ENCODE measurements at places on chromosomes 3 and 15.

DNA sequence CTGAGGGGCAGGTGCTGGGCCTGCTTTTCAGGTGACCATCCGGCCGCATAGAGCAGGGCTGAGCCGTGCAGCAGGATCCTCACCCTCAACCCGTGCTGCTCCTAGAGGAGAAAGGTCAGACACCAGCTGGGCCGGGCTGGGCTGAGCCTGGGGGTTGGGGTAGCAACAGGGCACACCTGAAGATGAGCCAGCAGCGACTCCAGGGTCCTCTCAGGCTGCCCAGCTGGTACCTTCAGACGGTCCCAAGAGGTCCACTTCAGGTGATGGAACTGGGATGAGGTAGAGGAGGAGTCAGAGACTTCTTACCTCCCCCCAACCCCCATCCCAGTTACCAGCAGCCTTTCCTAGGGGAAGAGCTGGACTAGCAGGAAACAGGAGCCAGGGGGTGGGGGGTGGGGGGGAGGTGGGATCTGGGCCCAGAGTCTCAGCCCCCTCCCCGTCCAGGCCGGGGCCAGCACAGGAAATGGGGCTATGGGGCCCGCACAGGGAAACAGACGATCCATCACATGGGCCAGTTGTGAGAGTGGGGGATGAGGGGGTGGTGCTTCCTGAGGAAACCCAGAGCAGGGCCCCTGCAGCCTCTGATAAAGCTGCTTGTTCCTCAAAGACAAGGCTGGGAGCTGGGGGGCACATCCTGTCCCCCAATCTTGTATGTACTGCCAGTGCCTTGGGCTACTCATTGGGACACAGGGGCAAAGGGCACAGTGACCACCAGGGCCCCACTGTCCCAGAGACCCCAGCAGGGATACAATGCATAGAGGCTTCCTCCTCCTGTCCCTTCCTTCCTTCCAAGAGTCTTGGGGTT, 3.0 kb downstream of the INKA1 start:
- no peak for DNase-seq

GRCh38 chr15:52567871-52568600, 794 bp downstream of the ARPP19 start:
- peak; percentile 48 for DNase-seq

GRCh38 chr3:129052675-129053074, 7.9 kb upstream of the GP9 start:
- no peak for DNase-seq

GRCh38 chr3:197068077-197068476, 38.5 kb upstream of the MELTF start:
- DNase-seq = no peak

GRCh38 chr15:86328658-86329057, 249.0 kb downstream of the AGBL1 start:
- DNase-seq = no peak

GRCh38 chr15:93239591-93239990, 150.6 kb upstream of the RGMA start:
- DNase-seq = no peak

DNA sequence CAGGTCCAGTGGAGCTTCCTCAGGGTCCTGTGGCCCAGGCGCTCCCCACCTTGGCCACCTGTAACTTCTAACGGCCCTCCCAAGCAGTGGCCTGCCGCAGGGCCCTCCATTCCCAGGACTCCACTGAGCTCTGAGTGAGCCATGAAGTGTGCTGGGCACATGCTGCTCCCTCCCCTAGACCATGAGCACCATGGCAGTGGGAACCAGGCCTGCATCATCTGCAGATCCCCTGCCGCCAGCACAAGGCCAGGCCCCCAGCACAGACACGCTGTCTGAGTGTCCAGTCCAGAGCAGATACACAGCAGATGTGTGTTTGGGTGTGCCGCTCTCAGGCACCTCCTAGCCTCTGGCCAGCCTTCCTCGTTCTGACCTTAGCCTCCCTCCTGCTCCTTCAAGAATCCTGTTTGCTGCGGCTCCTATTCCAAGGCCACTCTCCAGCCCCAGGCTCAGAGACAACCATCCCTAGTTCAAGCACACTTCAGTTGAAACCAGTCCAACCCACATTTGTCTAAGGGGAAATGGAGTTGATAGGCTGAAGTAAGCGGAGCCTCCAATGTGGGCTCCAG, 7.0 kb upstream of the KLF15 start:
- no peak for DNase-seq

All from CD4-positive, alpha-beta T cell treated with Interleukin-4 for 4 hours (primary cell).